IMR-90 (cell line): ENCODE measurements at places on chromosomes 11 and 22.

DNA sequence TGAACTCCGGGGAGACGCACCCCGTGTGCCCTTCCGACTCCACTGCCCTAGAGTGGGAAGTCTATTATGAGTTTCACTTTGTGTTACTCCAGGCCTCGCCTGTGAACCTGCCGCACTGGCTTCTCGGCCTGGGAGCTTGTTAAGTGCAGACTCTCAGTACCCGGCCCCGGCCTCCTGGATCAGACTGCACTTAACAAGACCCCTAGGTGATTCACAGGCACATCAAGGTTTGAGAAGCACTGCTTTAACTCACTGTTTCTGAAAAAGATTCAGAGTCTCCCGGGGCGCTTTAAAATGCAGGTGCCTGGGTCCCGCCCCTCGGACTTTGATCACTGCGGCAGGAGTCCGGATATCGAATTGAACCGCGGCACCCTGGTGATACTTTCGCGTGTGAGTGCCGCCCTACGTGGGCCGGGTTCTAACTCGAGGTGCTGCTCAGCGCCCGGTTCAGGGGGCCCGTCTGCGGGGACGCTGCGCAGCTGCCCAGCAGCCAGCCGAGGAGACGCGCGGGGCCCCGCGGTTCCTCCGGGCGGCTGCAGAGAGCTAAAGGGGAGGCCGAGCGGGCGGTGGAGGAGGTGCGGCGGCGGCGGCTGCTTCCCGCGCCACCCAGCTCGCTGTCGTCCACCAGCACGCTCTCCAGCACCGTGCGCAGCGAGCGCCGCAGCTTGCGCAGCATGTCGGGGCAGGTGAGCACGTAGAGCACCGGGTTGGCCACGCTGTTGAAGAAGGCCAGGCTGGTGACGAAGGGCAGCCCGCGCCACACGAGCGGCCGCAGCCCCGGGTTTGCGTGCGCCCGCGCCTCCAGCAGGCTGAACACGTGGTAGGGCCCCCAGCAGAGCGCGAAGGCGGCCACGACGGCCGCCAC is 3.4 kb downstream of the PTGDR2 start:
- DNase-seq, result no peak

GRCh38 chr11:47208628-47209027 is 6.1 kb upstream of the DDB2 start:
- no peak for DNase-seq

DNA sequence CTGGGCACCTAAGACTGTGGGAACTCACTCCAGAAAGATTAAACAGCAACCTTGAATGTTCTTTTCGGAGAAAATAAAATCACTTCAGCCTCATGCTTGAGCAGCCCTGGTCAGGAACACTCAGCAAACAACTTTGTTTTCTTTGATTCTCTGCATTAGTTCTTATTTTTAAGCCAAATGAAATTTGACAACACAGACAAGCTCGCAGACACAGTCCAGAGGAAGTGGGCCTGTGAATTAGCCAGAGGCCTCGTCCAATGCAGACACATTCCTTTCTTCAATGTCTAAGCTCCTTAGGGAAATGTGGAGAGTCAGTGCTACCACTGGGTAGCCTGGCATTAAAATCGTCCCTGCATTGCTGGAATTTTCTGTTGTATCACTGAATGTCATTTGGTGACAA is 62.9 kb upstream of the CSNK2A3 start:
- no peak for DNase-seq

- DNase-seq, result no peak
Measured at GRCh38 chr11:21511835-21512440, 680.9 kb upstream of the ANO5 start.

DNA sequence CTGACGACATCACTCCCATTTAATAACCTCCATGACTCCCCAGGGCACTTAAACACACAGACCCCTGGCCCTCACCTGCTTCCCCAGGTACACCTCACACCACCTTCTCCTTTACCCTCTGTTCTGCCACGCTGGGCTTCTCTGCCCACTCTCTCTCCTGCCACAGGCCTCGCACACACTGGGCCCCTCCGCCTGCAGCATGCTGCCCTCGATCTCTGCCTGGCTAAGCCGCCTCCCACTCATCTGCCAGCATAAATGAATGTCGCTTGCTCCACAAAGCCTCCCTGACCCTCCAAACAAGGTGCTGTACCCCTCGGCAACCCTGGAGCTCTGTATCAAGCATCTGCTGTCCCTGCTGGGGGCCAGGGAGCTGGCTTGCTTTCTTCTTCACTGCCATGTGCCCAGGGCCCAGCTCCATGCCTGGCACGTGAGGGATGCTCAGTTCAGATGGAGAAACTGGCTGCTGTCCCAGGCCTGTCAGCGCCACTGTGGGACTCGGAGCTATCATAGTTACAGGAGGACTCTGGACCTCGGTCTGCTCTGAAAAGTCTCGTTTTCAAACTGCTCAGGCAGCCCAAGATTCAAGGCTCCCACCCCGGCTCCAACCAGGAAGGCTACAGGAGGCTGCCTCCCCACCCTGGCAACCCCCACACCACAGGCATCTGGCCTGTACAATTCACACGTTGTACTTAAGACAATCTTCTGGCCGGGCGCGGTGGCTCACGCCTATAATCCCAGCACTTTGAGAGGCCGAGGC is 11.9 kb downstream of the TTLL1 start:
- no peak for DNase-seq

DNA sequence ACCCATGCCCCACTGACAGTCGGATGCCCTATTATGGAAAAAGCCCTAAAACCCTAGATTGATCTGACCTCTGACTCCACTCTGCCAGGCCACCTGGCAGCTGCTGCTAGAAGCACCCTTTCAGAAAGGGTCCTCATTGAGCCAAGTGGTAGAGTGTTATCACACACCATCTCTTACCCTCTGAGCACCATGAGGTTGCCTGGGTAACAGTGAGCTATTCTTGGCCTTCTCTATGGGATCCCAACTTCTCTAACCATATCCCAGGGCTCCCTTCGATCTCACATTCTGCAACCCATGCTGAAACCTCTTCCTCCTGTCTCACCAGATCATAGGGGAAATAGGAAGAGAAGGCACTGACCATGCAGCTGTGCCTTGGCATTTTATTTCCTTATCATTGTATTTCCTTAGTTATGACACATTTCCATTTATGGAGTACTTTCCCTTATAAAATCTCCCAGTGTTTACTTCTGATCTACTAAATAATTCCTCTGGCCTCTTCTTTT is 52.7 kb downstream of the MPPED2 start:
- DNase-seq, result no peak

GRCh38 chr11:863910-864827 is 21.5 kb downstream of the TSPAN4 start:
- DNase-seq, result no peak

GRCh38 chr11:117511483-117511930 is 183.9 kb downstream of the CEP164 start:
- no peak for DNase-seq

- DNase-seq, result no peak
Measured at GRCh38 chr11:62443390-62444235, 24.8 kb downstream of the SCGB1A1 start.

DNA sequence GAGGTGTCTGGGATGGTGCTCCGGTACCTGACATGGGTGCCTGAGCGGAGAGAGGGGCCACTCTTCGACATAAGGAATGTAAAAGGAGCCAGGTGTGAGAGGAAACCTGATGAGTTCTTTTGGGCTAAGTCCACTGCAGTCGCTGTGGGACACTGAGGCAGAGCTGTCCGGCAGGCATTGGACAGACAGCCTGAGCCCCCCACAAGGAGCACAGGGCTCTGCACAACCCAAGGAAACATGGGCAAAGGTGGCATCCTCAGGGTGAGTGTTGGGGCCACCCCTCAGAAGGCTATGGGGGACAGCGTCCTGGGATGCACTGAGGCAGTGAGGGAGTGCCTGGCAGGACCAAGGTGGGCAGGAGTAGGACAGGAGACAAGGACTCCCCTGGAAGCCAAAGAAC is 57.7 kb upstream of the EMID1 start:
- DNase-seq, result no peak

- peak; percentile 51 for DNase-seq
Measured at GRCh38 chr11:24496736-24497725, at the start of gene LUZP2. TSS of gene LUZP2 (plus strand) at chr11:24497053.

- no peak for DNase-seq
Measured at GRCh38 chr11:7536100-7536499, 22.3 kb downstream of the PPFIBP2 start.

DNA sequence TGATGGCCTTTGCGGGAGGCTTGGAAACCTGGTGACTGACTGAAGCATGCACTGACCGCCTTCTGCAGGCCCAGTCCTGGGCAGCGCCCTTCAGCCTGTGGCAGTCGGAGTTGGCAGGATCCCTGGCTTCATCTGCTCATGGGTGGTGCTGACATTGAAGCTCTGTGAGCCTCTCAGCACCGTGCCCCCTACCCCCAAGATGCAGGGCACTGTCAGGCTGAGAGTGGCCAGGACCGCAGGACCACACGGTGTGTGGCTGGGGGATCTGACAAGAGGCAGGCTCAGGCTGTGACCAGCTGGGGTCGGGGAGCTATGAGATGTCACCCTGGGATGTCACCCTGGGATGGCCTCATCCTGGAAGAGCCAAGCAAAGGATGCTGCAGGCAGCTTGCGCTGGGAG is 32.7 kb downstream of the TBC1D22A start:
- DNase-seq, result no peak

DNA sequence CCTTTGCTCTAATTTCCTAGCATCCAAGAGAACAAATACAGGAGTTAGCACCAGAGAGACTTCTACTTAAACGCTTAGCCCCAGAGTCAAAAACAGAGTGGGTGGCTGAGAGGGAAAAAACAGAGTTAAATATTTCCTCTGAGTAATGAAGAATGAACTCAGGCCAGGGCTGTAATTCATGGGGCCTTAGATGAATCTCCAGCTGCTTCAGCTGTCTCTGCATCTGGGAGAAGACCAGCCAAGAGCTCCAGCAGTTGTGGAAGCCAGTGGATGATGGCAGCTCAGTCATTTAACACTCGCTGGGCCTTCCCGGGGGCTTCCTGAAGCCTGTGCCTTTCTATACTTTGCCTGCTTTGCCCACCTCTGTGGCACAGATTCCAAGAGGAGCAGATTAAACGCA is 5.7 kb upstream of the ADAMTS15 start:
- DNase-seq, result peak; percentile 61

GRCh38 chr11:86119906-86120305 is 51.0 kb upstream of the PICALM start:
- no peak for DNase-seq

GRCh38 chr22:32760815-32761214 is 40.7 kb upstream of the TIMP3 start:
- DNase-seq, result no peak

GRCh38 chr11:93493252-93493897 is 49.8 kb downstream of the SMCO4 start:
- DNase-seq, result no peak

DNA sequence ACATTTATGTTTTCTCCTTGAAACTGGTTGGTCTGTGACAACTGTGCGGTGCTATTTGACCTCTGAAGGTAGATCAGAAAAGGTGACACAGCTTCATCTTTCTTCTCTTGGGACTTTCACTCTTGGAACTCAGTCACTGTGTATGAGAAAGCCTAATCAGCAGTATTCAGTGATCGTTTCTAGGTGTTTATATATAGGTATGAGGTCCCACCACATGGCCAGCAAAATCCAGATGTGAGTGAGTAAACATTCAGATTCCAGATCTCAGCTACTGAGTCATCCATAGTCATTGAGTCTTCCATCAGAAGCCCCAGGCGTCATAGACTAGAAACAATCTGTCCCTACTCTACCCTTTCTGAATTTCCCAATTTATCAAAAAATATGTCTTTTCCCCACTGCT is 117.3 kb upstream of the CTSC start:
- DNase-seq, result peak; percentile 75

DNA sequence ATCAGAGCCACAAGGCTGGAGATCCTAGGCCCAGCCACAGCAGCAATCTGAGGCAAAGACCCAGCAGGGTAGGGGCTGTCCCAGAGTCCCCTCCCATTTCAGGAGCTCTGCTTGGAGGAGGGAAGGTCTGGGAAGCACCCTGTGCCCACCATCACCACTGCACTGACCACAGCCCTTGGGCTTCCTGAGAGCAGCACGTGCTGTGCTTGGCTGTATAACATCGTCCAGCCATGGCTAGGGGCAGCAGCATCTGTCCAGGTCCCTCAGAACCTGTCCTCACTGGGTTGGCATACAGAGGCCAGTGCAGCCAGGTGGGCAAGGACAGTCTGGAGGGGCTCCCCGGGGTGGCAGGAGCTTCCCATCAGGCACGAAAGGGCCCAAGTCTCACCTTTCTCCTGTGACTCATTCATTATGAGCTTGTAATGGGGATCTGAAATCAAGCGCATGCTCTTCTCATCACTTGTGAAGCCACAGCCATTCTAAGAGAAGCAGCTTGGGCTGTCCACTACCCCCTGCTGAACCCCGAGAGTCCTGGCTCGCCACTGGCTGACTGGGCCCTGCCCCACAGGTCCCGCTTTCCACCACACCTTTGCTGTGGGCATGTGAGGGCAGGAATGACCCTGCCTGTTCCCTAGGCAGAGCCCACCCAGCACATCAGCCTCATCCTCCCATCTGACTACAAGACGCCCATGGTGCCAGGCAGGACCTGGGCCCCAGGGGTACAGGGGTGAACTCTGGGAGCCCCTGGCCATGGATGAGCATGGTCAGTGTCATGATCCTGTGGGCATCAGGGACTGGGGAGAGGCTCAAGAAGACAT is 83.3 kb downstream of the MED15 start:
- DNase-seq, result no peak

DNA sequence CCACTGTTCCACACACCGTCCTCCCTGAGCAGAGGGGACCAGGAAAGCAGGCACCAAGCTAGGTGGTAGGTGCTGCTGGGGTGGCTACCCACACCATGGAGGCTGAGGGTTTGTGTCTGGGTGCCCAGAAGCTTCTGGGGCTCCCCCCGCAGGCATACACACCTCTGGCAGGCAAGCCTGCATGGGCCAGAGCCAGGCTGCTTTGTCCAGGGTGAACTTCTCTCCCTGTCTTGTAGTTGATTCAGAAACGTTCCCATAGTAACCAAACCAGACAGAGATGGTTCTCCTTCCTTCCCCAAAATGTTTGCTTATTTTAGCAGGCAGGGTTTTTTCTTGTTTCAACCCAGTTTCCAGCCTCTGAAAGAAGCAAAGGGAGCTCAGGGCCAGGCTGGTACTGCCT is 40.9 kb upstream of the SUSD2 start:
- DNase-seq, result peak; percentile 40

- no peak for DNase-seq
Measured at GRCh38 chr22:39645532-39645931, 75.0 kb downstream of the CACNA1I start.

- no peak for DNase-seq
Measured at GRCh38 chr11:111798279-111798678, 32.1 kb upstream of the PPP2R1B start.
